Effector CD8-positive, alpha-beta T cell (primary cell): ENCODE measurements at places on chromosomes 2 and 18.

DNA sequence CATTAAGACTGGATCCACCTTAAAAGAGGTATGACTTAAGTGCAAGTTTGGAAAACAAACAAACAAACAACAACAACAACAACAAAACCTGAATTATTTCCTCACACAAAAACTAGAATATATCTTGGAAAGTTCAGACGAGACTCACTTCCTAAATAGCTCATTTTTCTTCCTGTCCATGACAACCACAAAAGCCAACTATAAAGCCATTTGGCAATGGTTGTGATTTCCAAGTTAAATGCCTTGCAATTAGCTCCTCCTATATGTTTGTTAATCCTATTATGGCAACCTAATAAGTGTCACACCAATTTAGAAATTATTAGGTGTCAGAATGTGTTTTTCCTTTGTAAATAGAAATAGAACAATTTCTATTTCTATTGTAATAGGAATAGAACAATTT lies 91.6 kb upstream of the ARL5A start:
- DNase-seq: no peak

DNA sequence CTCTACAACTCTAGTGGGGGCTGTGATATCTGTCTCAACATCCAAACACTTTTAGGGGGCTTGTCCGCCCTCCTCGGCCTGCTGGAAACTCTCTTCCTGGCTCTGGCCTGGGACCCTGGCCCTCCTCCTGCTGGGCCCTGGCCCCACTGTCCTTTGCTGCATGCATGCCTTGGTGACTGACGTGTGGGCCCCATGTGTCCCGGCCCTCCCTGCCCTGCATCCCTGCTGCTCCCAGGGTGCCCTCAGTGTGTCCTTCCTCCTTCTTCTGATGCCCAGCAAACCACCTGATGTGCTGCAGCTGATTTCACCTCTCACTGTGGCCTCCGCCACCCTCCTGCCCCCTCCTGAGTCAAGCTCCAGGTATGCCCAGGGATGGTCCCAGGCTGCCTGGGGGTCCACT lies 101.7 kb downstream of the SEPTIN10 start:
- DNase-seq: no peak

DNA sequence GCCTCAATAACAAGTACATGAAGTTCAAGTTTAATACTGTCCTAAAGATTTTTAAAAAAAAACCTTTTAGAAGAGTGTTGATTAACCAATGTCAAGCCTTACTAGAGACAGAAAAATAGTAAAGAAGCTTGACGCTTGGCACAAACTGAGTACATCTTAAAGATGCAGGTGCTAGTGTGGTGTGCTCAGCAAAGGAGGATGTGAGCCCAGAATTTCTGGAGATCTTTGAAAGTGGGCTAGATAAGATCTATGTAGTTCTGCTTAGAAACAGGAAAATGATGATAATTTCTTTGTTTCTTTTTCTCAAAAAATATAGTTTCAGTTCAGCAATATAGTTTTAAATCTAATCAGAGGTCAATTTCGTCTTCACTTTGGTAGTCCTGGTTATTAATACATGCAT lies 118.3 kb upstream of the KLHL14 start:
- DNase-seq: no peak

GRCh38 chr2:108920686-108921085 lies 68.3 kb downstream of the EDAR start:
- DNase-seq: no peak

DNA sequence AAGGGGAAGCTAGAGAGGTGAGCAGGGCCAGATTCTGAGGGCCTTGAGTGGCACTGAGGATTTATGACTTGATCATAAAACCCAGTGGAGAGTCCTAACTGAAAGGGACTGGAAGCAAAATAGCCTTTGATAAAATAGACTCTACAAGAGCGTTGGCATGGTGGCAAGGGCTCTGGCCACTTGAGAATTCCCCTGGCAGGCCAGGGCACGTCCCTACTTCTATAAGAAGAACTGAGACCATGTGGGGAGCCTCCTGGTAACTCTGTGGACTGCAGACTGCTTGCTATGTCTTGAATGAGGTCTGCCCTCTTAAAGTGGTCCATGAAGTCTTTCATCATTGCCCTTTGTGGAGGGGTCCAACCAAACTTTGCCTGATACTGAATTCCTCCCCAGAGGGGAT lies 324.8 kb downstream of the ALK start:
- no peak for DNase-seq

- DNase-seq: no peak
Measured at GRCh38 chr2:191231995-191232394, 13.2 kb upstream of the MYO1B start.
